ENCODE measurements at places on chromosomes 13 and 19. TPM values are rescaled to one million over a fixed set of nuclear protein-coding genes. Genes with fewer than 3 reads are reported as not detected.

Gene CGB2
- total RNA-seq: not detected

Gene RTBDN
- total RNA-seq: not detected

Gene BCL3
- 117 TPM for total RNA-seq

Gene GNG7
- 0.26 TPM for total RNA-seq

GRCh38 chr13:111361046-111361872 is 40.8 kb downstream of the TEX29 start:
- no peak overlapping the region for H3K27ac ChIP-seq
- peaks cover 9% of the 10 kb centered on the region for H3K27me3 ChIP-seq
- H3K4me3 ChIP-seq: no peak overlapping the region
- H3K36me3 ChIP-seq: no peaks in the 10 kb centered on the region

Data from natural killer cell treated with Interleukin-12 subunit alpha and Interleukin-12 subunit beta and Interleukin-15 and Interleukin-18, amount 100 ng/mL, for 72 hours (primary cell).